CD4-positive, alpha-beta T cell treated with Interferon alpha-2 for 1 hour (primary cell): ENCODE measurements at places on chromosomes 3 and 15.
A peak's percentile ranks its signal among the peaks of the same experiment; 100 is the strongest.

DNA sequence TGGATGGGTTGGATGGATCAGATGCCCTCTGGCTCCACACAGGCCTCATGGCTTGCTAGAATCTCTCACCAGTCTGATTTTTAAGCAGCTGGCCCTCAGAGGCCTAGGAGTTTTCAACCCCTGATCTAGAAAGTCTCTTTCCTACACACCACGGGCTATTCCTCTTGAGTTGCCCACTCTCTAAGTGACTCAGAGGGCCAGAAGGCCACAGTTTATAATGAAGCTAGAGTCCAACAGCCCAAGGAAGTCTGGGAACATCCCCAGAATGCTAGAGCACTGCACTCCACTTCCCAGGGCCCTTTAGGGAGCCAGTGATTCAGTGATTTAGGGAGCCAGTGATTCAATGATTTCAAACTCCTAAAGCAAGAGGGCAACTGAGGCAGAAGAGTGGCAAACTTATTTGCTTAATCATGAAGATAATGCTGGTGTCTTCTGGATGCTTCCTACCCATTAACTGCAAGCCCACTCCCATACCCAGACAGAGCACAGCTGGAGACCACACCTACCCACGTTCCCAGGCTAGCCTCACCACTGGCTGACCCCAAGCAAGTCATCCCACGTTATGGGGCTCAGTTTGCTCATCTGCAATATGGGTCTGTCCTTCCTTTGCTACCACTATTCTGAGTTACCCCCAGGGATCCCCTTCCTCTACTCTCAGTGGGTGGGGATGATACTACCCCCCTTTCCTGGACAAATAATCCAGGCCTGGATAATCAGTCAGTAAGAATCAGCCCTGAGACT, 36.7 kb downstream of the ABTB1 start:
- DNase-seq, result no peak

DNA sequence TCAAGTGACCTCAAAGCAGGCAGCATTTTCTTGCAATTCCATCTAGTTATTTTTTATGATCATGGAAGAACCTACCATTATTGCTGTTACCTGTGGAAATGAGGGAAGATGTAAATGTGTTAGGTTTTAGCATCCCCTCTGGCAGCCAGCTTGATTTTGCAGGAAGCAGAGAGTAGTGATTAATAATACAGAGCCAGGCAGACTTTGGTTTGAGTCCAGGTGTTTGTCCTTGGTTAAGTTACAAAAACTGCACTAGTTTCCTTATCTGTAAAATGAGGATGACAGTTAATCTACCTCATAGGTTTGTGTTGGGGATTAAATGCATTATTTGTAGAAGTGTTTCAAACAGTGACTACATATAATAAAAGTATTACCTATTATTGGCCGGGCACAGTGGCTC, 6.7 kb upstream of the ZNF621 start:
- DNase-seq, result no peak

- no peak for DNase-seq
Measured at GRCh38 chr3:58013973-58014649, 5.9 kb downstream of the FLNB start.

GRCh38 chr3:122484985-122485384, 29.8 kb downstream of the KPNA1 start:
- DNase-seq, result no peak

GRCh38 chr15:92920595-92921161, 20.6 kb downstream of the CHD2 start:
- no peak for DNase-seq

- DNase-seq, result no peak
Measured at GRCh38 chr3:170309046-170309445, 48.5 kb upstream of the SKIL start.

- DNase-seq, result no peak
Measured at GRCh38 chr15:69983696-69984265, 113.9 kb downstream of the TLE3 start.

DNA sequence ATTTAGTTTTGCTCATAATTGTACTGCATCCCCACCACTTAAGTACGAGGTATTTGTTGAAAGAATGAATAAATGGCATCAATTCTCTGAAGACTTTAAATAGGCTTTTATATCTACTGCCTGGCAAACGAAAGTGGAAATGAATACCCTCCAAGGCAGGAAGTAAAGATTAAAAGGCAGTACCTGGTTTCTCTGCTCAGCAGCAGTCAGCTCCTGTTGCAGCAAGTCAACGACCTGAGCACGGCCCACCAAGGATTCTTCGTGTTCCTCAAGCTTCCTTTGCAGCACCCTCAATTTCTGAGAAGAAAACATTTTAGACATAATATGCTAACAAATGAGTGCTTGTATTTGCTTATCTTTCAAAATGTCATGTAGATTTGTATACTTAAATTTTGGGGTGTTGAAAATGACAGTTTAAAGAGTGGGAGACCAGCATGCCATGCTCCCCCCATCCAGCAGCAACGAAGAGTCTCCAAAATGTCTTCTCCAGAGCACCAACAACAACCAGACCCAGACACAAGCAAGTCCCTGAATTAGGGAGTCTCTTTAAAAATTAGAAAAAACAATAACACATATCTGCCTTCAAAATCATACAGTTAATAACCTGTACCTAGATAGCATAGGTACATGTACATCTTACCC, 31.2 kb downstream of the GOLGB1 start:
- DNase-seq, result no peak

GRCh38 chr3:181497358-181497757, 214.4 kb upstream of the SOX2 start:
- no peak for DNase-seq

- no peak for DNase-seq
Measured at GRCh38 chr3:63179862-63180522, 98.1 kb upstream of the SYNPR start.

DNA sequence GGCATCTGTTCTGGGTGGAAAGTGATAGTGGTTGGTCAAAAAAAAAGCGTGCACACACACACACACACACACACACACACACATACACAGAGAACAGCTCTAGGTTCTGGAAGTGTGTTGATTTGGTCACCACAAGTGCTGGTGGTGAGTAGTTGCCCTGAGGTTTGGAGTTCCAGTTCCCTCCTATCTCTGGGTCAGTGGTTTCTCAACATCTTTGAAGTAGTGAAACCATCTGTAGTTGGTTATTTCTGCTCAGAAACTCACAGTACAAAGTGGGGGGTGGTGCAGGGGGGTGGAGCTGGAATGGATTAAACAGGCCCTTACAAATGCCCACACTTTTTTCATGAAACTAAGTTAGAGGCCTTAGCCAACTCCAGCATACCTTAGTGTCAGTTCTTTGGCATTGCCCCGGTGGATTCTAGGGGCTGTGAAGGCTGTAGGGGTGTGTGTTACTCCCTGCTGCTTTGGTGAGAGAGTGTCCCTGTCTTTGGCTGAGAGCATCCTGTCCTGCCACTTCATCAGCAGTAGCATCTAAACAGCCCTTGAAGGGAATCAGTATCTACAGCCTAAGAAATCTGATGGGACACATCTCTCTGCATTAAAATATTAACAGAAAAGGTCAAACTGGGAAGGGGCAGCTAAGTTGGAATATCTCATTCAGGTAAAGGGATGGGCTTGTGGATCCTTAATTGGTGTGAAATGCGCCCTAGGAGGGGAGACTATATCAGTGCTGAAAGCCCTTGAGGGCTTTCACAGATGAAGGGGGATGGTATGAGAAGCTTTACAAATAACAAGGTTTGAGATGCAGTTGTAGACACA, 20.6 kb downstream of the SMAD3 start:
- DNase-seq, result peak; percentile 68

- peak; percentile 1 for DNase-seq
Measured at GRCh38 chr3:144028798-144029411, 57.3 kb downstream of the DIPK2A start.

GRCh38 chr3:14788644-14789043, 30.1 kb upstream of the FGD5 start:
- DNase-seq, result no peak

GRCh38 chr15:67833710-67834511, 5.9 kb downstream of the RNU6-1 start:
- DNase-seq, result peak; percentile 21

DNA sequence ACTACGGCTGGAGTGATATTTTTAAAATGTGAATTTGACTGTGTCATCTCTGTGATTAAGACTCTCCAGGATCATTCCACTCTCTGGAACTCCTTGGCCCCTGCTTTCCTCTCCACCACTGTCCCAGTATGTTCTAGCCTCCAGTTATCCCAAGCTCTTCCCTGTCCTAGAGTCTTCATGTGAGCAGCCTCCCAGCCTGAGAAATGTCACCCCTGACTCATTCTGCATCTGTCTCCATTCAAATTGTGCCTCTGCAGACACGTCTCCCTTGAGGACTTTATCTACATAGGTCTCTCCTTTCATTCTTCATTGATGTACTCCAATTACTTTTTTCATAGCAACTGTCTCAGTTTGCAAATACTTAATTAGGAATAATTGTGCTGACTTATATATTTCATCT, 317.7 kb upstream of the ADAMTS9 start:
- DNase-seq, result no peak

DNA sequence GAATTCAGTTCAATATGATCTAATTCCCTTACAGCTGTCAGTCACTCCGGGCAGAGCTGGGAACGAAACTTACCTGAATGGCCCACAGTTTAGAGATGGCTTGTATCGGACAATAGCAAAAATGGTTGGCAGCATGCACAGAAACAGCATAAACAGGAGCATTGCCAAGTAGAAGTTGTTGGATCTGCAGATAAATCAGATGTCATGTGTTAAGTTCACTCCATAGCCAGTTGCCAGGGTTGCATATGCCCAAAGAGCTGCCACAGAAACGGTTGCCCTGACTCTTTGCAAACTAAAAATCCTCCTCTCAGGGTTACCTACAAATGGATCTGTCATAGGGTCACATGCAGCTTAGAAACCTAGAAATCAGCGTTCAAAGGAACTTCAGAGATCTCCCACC, 15.4 kb upstream of the STARD5 start:
- no peak for DNase-seq

DNA sequence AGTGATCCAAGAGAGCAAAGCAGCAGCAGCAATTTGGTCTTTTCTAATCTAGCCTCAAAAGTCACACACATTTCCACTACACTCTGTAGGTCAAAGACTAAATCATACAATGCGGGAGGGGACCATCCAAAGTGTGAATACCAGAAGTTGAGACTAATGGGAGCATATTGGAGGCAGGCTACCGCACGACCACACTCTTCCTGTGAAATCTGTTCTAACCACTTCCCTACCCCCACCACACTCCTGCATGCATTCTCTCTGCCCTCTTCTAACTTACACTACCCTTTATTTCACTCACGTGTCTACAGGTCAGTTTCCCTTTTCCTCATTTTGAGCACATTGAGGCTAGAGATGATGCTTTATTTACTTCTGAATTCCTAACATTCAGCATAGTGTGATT, 23.7 kb upstream of the PRTG start:
- no peak for DNase-seq

DNA sequence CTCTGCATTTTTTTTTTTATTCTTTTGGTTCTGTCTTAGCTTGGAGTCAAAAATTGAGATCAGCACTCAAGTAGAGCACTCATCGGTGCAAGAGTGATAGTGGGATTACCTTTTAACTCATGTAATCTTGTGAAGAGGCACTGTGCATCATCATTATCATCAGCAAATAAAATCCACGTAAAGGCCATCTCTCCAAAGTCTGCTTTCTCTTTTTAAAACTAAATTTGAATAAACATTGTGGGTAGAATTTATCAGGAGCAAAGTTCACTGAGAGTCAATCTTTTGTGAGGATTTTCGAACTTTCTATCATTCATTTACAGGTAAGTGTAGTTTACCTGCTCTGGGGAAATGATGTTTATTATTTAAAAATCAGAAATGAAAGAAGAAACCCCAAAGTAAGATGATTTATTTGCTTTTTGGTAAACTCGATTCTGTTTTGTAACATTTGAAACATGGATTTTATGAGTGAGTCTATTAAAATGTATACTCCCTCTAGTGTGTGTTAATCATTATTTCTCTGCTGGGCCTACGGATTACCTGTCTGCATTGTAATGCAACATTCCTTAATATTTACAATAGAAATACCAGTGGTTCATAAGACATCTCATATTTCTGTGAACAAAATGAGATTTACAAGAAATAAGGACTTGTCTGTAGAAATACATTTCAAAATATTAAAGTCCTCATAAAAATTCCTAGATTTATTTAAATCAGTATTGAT, 327.7 kb upstream of the NAALADL2 start:
- DNase-seq, result no peak

GRCh38 chr3:116966649-116967048, 257.1 kb downstream of the TUSC7 start:
- DNase-seq, result no peak

GRCh38 chr3:187072102-187072501, 67.2 kb downstream of the RPL39L start:
- DNase-seq, result no peak

- DNase-seq, result no peak
Measured at GRCh38 chr15:93305306-93305705, 216.3 kb upstream of the RGMA start.

DNA sequence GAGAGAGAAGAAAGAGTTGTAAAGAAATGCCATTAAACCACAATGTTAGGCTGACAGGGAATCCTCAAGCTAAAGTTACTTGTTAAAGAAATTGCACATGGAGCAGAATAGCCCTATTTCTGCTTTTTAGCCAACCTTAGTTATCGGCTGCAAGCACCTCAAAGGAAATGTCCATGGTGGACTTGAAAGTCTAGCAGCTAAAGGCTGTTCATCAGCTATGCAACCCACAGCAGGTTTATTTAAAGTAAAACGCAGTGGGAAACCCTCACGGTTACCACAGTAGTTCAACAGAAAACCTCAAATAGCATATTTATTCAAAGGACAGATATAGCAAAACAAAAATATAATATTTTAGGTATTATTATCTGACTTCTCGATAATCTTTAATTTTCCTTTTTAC, 967.2 kb downstream of the IGSF11 start:
- DNase-seq, result no peak

GRCh38 chr3:14203521-14204079, 25.0 kb downstream of the LSM3 start:
- peak; percentile 49 for DNase-seq

- DNase-seq, result no peak
Measured at GRCh38 chr3:50612234-50612882, 784 bp upstream of the CISH start.

- no peak for DNase-seq
Measured at GRCh38 chr3:143668924-143669790, 179.1 kb downstream of the SLC9A9 start.

GRCh38 chr15:74174958-74175253, 1.4 kb downstream of the ISLR start:
- DNase-seq, result no peak

GRCh38 chr3:66554178-66554577, 53.4 kb upstream of the LRIG1 start:
- no peak for DNase-seq

GRCh38 chr3:167837466-167837865, 101.9 kb downstream of the SERPINI1 start:
- DNase-seq, result no peak

GRCh38 chr15:29334544-29334943, 64.9 kb upstream of the NSMCE3 start:
- DNase-seq, result no peak

- peak; percentile 61 for DNase-seq
Measured at GRCh38 chr15:50315814-50316630, 39.0 kb downstream of the GABPB1 start.
